Daoy (cell line): ENCODE measurements at places on chromosomes 16 and 17. TPM values are rescaled to one million over a fixed set of nuclear protein-coding genes. Genes with fewer than 3 reads are reported as not detected.

- no peak for DNase-seq
Observed at GRCh38 chr16:51407199-51407598, 256.1 kb upstream of the SALL1 start.

GRCh38 chr16:15825750-15826305 is 31.0 kb downstream of the MYH11 start:
- no peak for DNase-seq

DNA sequence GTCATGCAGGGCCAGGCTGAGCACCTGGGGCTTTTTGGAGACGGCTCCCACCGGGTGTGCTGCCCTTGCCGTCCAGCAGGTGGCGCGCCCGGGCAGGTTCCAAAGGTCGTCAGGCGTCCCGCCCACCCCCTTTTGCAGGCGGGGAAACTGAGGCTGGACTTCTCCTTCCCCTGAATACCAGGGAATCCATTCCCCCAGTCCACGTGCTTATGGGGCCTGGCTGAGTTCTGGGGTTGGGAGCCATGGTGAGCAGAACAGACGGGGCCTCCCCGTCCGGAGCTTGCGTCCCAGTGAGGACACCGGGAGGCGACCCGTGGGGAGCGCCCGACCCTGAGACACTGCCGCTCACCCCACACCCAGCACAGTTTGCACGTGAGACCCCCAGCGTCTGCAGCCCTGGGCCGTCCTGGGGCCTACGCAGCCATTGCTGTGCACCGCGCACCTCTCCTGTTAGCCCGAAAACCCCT is 51.8 kb upstream of the JPH3 start:
- DNase-seq: no peak

DNA sequence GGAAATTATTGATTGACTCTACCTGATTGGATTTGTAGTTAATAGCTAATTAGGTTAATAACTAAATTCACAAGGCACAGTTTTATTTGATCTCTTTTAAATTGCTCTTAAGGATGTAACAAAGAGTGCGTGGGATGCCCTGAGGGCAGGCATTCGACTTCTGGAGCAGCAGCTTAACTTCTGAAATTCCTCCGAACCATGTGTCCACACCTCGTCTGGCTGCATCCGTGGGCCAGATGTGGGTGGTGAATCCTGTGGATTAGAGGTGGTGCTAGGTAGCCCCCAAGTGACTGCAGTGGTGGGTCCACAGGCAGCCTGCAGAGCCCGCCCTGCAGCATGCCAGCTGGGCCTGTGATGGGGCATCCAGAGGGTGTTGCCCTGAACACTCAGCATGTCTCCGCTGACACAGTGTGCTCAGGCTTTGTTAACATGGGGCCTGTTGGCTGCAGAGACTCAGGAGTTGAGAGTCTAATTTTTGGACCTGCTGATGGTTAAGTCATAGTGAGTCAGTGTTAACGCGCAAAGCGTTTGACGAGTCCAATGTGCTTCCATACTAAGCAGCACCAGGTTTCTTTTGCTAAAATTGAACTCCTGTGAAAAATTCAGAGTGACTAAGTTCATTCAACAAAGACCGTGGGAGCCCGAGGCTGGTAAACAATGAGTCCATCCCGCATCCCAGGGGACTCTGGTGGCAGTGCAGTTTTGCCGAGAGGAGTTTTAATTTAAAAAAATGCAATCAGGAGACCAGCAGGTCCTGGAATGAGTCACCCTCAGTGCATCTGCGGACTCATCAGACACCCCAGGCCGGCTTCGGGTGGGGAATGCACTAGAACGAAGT is 3.8 kb upstream of the NPB start:
- peak; percentile 94 for DNase-seq

DNA sequence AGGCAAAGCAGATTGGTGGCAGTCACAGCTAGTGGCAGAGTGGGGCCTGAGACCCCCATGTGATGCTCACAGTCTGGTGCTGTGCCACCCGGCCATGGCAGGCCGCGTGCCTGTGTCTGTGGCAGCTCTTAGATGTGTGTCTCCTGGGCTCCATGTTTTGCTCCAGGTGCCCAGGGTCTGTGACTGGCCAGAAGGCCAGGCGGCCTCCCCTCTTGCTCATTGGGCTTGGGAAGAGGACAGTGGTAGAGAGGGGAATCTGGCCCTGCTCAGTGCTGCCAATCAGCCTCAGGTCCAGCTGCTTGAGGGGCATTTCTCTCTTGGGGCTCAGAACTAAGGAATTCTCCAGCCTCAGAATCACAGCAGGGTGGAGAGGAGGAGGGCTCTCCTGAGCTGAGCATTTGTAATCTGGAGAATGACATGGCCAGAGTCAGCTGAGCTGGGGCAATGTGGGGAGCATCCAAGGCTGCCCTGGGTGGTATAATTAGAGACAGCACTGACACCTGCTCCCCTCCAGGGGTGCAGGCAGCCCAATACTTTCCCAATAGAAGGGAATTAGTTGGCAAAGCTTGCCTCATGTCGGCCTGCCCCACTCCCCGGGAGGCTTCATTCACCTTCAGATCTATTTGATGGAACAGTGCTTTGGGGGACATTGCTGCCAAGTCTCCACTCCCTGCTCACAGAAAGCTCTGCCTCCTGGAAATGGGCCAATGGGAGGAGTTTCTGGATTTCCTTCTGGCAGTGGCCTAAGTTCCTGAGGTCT is 2.7 kb upstream of the LASP1NB start:
- peak; percentile 51 for DNase-seq

DNA sequence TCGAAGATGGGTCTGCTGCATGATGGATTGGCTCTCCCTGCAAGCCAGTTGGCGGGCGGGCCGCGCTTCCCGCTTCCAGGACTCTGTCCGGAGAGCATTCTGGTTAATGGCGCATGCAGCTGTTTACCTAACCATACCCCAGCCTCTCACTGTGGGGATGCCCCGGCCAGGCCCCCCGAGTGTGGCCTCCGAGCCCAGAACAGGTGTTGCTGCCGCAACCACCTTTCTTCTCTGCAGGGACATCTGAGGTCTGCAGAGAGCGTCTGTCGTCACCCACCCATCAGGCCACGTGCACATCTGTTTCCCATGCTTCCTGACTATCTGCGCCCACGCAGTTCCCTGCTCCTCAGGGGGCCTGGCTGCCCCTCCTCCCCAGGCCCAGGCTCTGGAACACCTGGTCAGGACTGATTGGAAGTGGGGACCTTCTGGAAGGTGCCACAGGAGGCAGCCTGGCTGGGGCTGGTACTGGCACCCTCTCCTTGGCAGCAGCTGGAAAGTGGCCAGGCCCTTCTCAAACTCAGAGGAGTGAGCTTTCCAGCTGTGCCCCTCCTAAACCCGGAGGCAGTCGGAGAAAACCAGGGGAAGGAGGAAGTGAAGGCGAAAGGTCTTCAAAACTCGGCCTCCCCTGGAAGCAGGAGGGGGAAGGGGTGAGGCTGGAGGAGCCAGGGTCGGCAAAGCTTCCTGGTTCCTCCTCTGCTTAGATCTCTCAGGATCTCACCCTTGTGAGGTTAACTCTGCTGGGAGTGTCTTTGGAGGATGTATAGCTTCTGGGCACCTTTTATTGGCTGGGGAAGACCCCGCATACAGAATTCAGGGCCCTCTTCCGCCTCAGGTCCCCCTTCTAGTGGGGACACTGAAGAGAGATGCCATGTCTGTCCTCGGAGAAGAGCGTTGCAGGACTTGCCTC is 64.5 kb upstream of the CIBAR2 start:
- peak; percentile 59 for DNase-seq

DNA sequence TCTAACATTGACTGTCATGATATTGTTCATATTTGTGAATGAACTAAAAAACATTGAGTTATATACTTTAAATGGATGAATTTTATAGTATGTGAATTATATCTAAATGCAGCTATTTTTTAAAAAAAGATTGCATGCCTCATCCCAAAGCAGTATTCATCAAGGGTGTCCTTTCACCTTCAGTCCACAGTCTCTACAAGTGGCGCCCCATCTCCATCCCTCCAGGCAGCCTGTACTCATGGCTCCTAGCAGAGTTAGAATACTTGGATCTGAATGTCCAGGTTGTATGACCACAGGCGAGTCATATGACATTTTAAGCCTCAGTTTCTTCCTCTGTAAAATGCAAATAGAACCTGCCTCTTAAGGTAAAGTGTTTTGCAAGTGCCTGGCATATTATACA is 69.8 kb downstream of the TMEM100 start:
- no peak for DNase-seq

DNA sequence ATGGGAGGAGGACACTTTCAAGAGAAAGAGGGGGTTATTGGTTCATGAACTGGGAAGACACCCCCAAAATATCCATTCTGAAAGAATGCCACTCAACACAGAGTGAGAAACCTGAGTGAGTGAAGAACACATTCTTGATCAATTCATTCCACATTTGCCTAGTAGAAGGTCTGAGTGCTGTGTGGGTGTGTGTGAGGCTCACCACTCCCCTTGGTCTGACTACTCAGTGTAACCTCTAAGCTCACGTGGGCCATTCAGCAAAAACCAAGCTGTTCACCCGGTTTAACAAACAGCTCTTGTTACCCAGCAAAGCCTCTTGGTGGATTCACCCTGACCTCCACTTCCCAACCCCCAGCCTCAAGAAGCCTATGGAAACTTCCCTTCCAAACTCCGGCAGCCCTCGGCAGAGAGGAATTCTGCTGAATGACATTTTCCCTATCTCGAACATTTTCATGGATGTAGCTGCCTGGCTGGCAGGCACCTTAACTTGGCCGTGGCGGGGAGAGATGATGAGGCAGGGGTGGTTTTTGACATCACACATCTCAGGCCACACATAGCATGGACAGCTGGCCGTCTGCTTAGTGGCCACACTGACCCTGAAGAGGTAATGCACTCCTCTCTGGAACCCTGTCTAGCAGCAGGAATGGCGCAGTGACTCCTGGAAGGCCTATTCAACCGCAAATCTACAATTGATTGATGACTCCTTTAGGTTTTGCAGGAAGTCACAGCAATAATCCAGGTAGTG is 11.6 kb downstream of the ST6GALNAC1 start:
- DNase-seq: no peak

GRCh38 chr16:9258423-9259051 is 167.1 kb downstream of the HAPSTR1 start:
- peak; percentile 62 for DNase-seq

- DNase-seq: no peak
Observed at GRCh38 chr16:75503801-75504200, 8.6 kb upstream of the CHST6 start.

DNA sequence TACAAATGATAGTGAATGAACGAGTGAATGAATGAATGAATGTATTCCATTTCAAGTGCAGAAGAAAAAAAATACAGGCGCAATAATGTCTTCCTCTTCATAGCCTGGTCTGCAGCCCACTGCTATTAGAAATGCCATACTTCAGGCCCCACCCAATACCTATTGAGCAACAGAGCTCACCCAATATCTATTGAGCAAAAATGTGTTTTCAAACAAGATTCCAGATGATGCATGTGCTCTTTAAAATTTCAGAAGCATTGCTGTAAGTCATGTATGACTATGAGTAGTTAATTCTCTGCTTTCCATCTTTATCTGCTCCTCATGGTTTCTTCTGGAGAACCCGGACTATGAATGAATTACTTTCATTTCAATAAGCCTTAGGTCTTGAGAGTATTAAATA is 308.2 kb downstream of the XYLT1 start:
- DNase-seq: no peak

DNA sequence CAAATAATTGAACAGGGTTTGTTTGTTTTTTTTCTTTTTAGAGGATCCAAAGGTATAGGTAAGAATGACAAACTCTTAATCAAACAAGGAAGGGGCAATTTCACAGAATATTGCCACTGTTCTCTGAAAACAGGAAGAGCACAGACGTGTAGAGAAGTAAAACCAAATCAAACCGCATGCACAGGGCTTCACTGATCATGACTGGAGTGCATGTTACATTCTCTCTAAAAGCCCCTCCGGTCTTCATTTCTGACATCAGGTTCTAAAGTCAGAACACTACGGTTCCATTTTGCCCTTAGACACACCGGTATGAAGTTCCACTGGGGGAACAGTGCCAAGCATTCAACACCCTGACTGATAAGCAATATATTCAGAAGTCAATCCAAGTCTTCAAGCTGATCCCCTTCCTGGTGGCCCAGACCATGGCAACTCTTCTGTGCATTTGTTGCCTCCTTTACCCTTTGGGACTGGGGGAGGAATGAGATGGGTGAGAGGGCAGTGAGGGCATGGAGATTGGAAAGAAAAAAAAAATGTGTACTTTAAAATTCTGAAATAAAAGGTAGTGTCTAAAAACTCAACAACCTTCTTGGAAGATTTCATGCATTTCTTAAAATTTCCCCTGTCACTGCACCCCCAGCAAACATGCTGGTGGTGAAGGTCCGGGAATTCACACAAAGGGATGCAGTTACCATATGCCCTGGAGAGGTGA is 1.4 kb downstream of the MMD start:
- no peak for DNase-seq

GRCh38 chr16:81676066-81676882 is 102.8 kb upstream of the PLCG2 start:
- DNase-seq: no peak

DNA sequence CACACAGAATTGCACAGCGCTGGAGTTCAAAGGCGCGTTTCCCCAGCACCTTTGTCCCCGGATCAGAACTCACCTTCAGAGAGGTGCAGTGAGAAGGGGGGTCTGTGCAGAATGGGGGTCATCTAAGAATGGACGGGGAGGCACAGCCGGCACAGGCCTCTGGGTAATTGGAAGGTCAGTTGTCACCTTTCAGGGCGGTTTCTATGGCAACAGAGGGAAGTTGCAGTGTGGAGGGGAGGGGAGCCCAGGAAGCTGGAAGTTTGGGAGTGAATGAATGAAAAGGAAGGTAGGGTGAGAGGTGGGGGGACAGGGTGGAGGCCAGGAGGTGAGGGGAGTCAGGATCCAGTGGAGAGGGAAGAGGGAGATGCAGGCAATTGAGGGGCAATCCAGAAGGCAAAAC is 12.4 kb upstream of the KCNG4 start:
- no peak for DNase-seq

DNA sequence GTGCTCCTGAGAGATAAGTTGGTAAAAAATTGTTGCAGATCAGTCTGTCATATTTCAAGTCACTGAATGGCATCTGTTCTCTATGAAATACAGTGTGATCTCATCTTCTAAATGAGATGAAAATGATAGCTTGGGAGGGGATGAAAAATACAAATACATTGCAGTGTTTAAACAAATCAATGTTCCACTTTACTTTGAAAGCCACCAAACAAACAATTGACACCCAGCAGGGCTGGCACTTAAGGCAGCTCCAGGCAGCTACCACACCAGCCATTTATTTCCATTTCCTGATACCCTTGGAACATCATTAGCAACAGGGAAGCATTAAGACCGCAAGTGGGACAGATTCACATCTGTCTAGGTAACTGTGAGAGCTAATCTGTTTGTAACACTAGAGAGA is 827.6 kb upstream of the KIF2B start:
- no peak for DNase-seq

Gene CDRT15
- total RNA-seq: not detected in 2 replicates

Gene P2RX5
- total RNA-seq: 11.5 and 14.5 TPM in 2 replicates

Gene RABEP1
- total RNA-seq: 36.9 and 45.7 TPM in 2 replicates
